Keratinocyte (primary cell): ENCODE measurements at places on chromosomes 12 and 14. TPM values are rescaled to one million over a fixed set of nuclear protein-coding genes. Genes with fewer than 3 reads are reported as not detected.

The ZDHHC22 gene
- polyA plus RNA-seq = not detected in 3 replicates

The SLC5A8 gene
- polyA plus RNA-seq = not detected in 3 replicates

The ACOT6 gene
- not detected in 3 replicates for polyA plus RNA-seq

The AICDA gene
- polyA plus RNA-seq = not detected in 3 replicates

- no peak for DNase-seq
These were observed 8.1 kb downstream of the GAPDH start for GRCh38 chr12:6542209-6543009.

- DNase-seq = no peak
These were observed 24.5 kb downstream of the JDP2 start for GRCh38 chr14:75452324-75452723.

GRCh38 chr12:14766649-14767215 lies 36.5 kb downstream of the WBP11 start:
- DNase-seq = no peak

- DNase-seq = no peak
These were observed 13.5 kb downstream of the SLIRP start for GRCh38 chr14:77721437-77721836.

- DNase-seq = no peak
These were observed 4.1 kb upstream of the IGF1 start for GRCh38 chr12:102484428-102484958.

DNA sequence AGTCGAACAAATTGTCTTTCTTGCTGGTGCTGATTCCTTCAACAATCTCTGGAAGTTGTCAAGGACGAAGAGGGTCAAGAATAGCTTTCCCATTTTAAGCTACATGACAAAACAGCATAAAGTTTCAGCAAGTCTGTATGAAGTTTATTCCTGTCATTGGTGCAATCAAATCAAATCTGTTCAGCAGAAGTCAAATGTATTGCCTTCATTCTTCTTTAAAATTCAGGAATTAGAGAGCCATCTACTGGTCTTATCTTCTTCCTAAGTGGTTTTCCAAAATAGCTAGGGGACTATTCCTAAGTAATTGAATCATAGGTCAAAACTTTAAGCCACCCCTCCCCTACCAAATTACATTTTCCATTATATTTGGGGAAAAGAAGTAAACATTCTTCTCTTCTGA lies 990.2 kb downstream of the GALC start:
- no peak for DNase-seq

DNA sequence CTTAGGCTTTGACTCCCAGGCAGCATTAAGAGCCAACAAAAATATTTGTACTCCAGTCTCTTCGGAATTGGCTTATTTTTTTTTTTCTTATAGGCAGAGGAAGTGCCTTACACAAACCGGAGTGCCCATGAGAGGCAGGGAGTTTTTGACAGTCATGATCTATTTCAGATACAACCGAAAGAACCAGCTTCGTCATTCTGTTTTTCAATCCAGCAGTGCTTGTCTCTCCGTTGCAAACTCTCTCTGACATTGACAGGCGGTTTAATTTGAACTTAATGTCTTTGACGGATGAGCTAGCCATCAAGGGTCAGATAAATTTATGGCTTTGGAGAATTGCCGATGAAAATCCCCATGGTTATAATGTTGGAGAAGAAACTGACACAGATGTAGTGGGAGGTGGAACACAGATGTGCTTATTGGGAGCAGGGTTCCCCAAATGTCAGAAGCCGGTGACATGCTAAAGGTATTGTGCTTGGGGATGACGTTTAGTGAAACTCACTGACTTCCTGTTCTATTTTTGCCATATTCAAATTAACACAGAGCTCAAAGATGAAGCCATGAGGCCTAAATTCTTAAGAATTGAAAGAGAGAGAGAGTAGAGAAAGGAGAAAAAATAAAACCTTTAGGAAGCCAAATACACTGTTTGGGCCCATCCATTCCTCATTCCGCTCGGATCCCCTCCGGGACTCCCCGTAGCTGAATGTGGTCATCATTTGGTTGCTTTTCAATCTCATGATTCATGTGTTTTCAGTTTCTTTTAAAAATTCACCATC lies 59.7 kb downstream of the PLXNC1 start:
- DNase-seq = no peak

DNA sequence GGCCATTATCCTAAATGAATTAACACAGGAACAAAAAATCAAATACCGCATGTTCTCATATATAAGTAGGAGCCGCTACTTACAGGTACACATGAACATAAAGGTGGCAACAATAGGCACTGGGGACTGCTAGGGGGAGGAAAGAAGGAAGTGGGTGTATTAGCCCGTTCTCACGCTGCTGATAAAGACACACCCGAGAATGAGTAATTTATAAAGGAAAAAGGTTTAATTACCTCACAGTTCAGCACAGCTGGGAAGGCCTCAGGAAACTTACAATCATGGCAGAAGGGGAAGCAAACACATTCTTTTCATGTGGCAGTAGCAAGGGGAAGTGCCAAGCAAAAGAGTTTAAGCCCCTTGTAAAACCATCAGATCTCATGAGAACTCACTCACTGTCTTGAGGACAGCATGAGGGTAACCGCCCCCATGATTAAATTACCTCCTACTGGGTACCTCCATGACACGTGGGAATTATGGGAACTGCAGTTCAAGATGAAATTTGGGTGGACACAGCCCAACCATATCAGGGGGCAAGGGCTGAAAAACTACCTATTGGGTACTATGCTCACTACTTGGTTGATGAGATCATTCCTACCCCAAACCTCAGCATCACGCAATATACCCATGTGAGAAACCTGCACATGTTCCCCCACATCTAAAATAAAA lies 16.4 kb upstream of the MIA2 start:
- DNase-seq = peak; percentile 21

DNA sequence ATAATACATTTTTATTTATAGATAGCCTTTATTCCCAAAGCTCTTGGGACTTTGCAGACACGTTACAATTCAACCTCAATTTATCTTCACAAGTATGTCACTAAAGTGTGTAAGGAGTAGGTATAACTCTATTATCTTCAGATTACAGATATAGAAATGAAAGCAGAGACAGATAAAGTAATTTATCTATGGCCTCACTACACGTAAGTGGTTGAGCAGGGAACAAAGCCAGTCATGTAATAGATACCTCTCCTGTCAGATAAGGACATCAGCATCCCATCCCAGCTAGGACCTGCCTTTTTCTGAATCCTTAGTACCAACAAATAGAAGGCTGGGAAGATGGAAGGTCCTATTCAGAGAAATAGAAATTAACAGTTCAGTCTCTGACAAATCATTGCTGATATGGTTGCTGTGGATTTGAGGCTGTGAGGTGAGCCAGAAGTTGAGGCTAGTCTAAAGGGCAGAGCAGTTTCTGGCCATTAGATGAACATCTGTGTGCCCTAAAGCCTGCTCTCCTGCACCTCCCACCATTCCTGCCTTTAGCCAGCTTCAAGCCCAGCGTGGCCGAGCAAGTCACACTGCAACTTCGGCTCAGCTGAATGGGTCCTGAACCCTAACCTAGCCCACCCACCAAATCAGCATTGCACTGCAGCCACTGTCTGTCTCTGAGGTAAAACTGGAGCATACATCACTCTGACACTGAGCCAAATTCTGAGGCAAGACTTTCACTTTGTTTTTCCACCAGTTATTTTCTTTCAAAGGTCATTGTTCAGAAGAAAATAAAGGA lies 71.1 kb upstream of the PLEKHA5 start:
- DNase-seq = no peak
